Activated CD8-positive, alpha-beta memory T cell treated with anti-CD3 and anti-CD28 coated beads for 4 hours (primary cell): ENCODE measurements at places on chromosomes 12 and 14.
A peak's percentile ranks its signal among the peaks of the same experiment; 100 is the strongest.

GRCh38 chr12:8985213-8985754, 4.1 kb upstream of the KLRG1 start:
- DNase-seq: no peak

DNA sequence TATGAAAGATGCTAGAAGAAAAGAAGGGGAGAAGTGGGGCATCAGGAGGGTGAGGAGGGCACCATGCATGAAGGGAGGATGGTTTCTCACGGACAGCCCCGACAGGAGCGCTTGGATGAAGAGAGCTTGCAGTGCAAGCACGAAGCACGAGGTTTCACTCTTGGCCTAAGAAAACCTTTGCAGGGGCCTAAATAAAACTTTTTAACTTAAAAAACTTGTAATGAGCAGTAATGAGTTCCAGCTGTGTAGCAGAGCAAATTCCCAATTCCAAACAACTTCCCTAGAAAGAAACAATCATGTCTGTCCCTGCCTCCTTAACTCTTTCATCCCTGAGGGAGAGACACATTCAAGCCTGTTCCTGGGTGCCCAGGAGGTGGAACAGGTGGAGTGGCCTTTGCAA, 119.5 kb downstream of the PAH start:
- DNase-seq: no peak

DNA sequence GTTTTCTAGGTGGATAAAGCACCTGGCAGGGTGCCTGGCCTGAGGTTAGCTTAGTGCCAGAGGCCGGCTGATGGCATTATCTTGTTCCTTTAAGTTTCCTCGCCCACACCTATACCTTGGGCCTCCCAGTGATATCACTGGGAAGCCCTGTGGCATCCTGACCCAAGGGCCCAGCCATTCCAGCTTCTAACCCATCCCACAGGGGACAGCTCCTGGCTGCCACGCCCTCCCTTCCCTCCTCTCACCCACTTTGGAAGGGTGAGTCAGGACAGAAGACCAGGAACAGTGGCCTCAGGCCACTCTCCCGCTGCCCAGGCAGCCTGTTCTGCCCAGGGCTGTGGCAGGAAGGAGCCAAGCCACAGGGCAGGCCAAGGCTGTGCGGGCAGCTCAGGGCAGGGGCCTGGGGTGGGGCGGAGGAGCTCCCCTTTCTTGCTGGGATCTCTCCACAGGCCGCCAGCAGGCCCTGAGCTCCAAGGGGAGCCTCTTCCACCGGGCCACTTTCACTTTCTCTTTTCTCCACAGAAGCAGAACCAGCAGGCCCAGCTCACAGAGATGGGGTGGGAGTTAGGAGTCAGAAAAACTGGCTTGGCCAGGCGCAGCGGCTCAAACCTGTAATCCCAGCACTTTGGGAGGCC, 75.1 kb downstream of the IRF2BPL start:
- DNase-seq: no peak

DNA sequence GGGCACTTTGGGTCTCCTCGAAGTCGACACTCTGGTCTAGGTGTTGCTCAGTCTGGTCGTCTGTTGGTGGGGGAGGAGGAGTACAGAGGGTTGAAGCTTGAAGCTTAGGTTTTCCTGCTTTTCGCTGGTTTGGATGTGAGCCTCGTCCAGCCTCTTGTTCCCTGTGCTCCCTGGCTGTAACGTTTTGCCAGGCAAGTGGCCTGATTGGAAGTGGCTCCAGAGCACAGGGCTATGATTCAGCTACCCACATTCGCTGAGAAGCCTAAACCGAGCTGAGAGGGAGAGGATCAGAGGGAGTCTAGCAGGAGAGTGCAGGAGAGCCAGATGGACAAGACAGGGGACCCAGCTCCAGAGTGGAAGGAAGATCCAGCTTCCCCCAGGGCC, 6.1 kb downstream of the HOXC10 start:
- DNase-seq: no peak

DNA sequence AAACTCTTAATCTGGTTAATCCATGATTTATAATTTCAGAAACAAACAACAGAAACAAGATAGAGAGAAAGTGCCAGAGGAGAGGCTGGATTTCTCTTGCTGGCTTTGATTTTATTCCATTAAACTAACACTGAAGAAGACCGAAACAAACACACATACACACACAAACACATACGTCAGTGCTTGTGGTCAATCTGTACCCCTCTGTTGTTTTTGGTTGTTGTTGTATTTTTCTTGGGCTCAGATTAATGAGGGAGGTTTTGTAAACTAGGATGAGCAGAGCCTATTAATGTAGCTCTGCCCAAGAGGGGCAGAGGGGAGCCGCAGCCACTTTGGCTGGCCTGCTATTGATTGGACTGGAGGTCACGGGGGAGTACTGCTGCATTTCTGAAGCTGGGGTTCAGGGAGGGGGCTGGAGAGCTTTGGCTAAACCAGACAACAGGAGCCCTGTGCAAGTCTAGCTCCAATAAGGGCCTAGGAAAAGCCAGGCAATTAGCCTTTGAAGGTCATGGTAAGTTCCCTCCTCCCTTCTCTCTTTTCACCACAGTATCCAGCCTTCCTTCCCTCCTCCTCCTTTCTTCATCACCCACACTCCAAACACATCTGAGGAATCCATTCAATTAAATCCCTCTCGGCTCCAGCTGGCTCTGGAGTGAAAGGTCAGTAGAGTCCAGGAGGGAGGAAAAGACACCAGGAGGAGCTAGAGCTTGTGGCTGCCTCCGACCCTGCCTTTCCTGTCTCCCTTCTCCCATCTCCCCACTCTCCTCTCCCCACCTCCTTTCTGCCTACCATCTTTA, 344.1 kb upstream of the LMO3 start:
- no peak for DNase-seq

GRCh38 chr14:66445936-66446335, 40.2 kb upstream of the CCDC196 start:
- no peak for DNase-seq

- DNase-seq: no peak
Measured at GRCh38 chr12:12159988-12160387, 89.2 kb downstream of the BCL2L14 start.

DNA sequence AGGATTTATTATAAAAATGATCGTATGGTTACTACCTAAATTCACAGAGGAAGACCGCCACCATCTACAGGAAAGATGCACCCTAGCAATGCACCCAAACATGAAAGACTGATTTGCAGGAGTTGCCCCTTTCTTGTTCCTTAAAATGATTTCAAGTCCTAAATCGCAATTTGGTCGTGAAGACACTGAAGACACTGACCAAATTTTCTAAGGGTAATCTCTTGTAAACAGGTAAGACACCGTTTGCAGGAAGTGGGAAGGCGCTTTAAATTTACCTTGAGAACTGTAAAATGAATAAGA, 1.0 kb downstream of the SOS2 start:
- DNase-seq: no peak

- DNase-seq: no peak
Measured at GRCh38 chr12:12985817-12986408, 14.2 kb downstream of the HEBP1 start.

- DNase-seq: no peak
Measured at GRCh38 chr14:45135156-45135555, 574 bp upstream of the FANCM start.

DNA sequence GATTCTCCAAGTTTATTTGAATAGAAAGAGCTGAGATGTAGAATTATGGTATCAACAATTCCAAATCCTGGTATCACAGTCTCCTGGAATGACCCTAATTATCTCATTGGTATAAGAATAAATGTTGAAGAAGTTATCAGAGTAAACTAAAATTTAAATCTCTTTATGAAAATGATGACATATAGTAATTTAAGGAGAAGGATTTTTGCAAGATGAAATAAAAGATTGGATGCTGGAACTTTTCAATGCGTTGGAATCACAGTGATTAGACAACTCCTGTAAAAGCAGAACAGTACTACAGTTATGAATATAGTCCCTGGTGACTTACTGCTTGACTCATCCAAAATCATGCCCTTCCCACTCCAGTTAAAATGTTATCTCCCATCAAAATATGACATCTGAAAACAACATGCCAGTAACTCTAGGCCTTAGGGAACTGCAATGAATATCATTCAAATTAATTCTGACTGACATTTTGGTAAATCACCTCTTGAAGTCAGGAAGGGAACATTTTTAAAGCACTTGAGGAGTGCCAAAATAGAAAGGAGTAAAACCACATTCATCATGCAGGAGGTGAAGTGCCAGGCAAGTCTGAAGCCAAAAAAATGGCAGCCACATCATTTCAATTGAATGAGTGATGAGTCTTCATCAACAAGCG, 197.8 kb upstream of the PRKD1 start:
- no peak for DNase-seq

- no peak for DNase-seq
Measured at GRCh38 chr12:77835969-77836368, 5.3 kb downstream of the NAV3 start.

DNA sequence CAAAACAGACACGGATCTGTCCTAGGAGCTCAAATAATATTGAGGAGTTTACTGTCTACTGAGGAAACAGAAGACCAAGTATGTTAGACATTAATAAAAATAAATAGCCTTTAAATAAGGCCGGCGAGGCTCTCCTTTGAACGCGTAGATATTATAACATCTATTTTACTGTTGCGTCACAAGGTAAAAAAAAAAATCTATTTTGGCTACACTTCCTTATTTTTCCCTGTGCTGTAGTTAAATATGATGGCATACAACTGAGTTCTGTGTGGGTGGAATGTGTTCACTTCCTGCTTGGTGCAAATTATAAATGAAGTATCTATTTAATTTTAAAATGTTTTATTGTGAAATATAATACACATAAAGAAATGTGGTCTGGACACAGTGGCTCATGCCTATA, 17.2 kb upstream of the RAD52 start:
- no peak for DNase-seq

DNA sequence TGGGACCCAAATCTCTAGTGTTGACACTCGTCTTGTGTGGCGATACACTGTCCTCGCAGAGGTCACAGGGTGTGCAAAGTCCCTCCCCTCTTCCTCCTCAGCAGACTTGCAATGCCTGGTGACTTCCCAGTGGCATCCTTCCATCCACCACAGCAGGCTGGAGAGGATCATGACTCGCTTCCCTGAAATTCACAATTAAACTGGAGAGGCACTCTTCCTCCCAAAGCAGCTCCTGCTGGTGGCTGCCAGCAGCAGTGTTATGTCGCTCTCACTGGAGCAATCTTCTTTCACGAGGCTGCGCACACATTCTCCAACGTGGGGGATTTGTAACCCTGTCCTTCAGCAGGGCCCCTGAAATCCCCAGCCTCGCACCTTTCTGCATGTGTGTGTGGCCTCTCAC, 145.2 kb upstream of the TMCC3 start:
- DNase-seq: no peak

DNA sequence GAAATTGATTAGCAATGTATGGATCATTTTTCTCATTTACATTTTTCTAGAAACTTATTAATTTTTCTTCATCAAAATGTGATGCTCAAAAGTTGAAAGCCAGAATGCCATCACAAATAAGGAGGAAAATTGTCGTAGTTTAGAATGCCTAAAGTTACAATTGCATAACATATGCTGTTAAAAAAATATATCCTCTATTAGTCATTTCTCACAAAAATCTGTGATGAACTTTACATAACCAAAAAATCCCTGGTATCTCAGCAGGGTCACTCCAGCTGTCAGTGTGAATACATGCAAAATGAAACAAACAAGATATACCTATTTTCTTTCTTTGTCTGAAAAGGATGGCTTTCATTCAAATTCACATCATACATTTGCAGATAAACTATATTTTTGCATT, 358.9 kb downstream of the PAWR start:
- no peak for DNase-seq

GRCh38 chr12:20567413-20567812, 127.7 kb upstream of the SLCO1C1 start:
- no peak for DNase-seq

DNA sequence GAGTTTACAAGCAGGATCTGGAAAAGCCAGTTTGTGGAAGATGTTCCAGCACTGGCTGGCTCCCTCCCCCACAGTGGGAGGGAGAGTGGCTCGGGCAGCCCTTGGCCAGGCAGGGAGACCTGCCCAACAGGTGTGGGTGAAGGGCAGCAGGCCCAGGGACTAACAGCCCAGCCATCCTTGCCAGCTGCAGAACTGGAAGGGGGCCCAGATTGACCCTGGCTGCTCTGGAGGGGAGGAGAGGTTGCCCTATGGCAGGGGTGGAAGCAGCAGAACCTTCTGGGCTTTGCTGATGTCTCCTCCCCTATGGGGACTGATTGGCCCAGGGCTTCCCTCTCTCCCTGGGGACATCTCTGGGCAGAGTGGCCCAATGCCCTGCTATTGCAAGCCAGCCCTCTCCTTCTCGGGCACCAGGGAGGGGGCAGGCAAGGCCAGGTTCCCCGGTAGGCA, 20.5 kb downstream of the IRF2BPL start:
- no peak for DNase-seq

GRCh38 chr14:96929950-96930349, 132.8 kb downstream of the VRK1 start:
- DNase-seq: no peak

GRCh38 chr14:51912112-51912786, 51.8 kb downstream of the GNG2 start:
- no peak for DNase-seq

- DNase-seq: no peak
Measured at GRCh38 chr12:132604151-132604618, 6.2 kb downstream of the LRCOL1 start.

DNA sequence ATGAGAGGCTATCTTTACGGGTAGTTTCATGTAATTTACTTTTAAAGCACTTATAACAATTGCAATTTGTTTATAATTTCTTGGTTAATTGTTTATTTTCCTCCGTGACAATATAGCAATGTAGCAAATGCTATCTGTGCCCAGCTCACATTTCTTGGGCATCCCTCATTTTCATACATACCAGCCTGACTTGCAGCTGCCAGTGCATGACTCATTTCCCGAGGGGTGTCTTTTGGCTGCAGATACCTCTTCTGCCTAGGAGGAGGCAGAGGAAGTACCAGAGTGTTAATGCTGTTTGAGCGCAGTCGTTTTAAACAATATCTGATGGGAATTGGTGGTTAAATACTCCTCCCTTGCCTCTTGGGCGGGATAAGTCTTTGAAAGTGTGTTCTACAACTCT, 104.2 kb upstream of the ABCD2 start:
- no peak for DNase-seq

GRCh38 chr12:120583478-120584030, 2.4 kb upstream of the POP5 start:
- peak; percentile 63 for DNase-seq

DNA sequence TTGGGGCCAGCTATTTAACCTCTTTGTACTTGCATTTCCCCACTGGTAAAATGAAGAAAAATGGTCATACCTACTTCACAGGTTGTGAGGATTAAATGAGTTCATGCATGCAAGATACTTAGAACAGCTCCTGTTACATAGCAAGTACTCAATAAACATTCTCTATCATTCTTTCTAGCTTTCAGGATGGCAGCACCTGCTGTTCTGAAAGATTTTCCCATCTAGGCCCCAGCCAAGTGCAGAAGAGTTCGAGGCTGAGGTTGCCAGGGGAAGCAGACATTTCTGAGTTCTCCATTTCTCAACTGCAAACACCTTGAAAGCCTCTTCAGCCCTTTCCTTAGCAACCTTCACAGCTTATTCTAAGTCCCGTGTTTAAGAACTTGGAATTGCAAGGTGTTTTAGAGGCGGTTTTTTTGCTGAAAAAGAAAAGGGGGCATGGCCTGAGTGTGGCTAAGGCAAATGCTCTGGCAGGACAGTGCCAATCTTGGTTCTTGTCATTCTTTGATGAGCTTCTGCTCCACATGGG, 73.0 kb upstream of the PRMT8 start:
- no peak for DNase-seq

- DNase-seq: peak; percentile 30
Measured at GRCh38 chr12:110280392-110280778, 662 bp upstream of the ATP2A2 start.

- DNase-seq: no peak
Measured at GRCh38 chr14:75435473-75435872, 7.7 kb downstream of the JDP2 start.

- no peak for DNase-seq
Measured at GRCh38 chr14:54147282-54147681, 190.7 kb upstream of the BMP4 start.

GRCh38 chr14:22606380-22606779, 8.3 kb downstream of the ABHD4 start:
- no peak for DNase-seq
